ENCODE measurements at places on chromosomes 6 and 20.

- no peak for DNase-seq
Observed at GRCh38 chr6:162068340-162068739, 659.2 kb downstream of the PRKN start.

- no peak for DNase-seq
Observed at GRCh38 chr6:94862112-94862511, 715.2 kb upstream of the MANEA start.

DNA sequence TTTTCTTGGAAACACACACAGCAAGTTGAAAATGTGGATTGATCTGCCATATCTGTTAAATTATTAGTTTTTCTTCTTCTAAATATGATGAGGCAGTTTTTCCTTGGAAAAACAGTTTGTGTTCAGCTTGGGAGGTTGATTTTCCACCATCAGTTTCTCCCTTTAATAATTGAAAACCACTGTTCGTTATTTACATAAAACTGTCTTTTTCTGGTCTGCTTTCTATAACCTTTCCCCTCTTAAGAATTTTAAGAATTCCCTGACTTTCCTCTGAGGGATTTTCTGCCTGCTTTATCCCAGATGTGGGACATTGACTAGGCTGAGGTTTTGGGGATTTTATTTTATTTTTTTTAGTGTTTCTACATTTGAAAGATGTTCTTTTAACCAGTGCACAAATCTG lies 27.2 kb downstream of the DSE start:
- DNase-seq: no peak

DNA sequence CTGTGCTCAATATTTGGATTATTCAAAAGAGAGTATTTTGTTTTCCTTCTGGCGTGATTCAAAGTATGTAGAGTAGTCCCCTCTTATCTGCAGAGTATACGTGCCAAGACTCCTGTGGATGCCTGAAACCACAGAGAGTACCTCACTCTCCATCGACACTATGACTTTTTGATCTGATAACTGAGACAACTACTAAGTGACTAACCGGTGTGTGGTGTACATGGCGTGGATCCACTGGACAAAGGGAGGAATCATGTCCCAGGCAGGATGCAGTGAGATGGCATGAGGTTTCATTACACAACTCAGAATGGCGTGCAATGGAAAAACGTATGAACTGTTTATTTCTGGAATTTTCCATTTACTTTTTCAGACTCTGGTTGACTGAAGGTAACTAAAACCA lies 112.2 kb upstream of the PDE7B start:
- DNase-seq: no peak

GRCh38 chr6:89021629-89022028 lies 58.2 kb upstream of the RNGTT start:
- DNase-seq: no peak

- DNase-seq: no peak
Observed at GRCh38 chr20:21808863-21809664, 103.6 kb downstream of the PAX1 start.

- no peak for DNase-seq
Observed at GRCh38 chr6:41505122-41506049, 40.8 kb upstream of the FOXP4 start.

DNA sequence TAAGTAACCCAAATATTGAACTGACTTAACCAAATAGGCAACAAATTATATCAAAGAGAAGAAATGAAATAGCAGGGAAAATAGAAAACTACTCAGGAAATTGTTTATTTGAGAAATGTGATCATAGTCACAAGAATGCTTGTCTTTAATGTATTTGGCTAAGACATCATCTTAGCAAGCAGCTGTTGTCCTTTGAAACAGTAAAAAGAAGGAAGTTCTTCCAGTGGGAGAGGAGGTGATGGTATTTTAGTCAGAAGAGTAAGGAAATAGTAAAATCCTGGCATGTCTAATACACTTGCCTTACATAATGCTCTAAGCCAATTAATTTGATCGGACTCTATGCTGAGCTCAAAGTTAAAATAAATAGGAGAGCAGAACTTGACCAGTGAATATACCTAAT lies 126.5 kb downstream of the EPM2A start:
- no peak for DNase-seq

- no peak for DNase-seq
Observed at GRCh38 chr20:35792740-35793139, 20.9 kb downstream of the PHF20 start.

GRCh38 chr20:41365777-41366545 lies 657 bp downstream of the EMILIN3 start:
- DNase-seq: no peak
